ENCODE measurements at places on chromosomes 12 and 14.

GRCh38 chr14:80780500-80780899 lies 161.0 kb downstream of the CEP128 start:
- DNase-seq, result no peak

- DNase-seq, result no peak
Measured at GRCh38 chr12:8629486-8630033, 16.9 kb upstream of the AICDA start.

DNA sequence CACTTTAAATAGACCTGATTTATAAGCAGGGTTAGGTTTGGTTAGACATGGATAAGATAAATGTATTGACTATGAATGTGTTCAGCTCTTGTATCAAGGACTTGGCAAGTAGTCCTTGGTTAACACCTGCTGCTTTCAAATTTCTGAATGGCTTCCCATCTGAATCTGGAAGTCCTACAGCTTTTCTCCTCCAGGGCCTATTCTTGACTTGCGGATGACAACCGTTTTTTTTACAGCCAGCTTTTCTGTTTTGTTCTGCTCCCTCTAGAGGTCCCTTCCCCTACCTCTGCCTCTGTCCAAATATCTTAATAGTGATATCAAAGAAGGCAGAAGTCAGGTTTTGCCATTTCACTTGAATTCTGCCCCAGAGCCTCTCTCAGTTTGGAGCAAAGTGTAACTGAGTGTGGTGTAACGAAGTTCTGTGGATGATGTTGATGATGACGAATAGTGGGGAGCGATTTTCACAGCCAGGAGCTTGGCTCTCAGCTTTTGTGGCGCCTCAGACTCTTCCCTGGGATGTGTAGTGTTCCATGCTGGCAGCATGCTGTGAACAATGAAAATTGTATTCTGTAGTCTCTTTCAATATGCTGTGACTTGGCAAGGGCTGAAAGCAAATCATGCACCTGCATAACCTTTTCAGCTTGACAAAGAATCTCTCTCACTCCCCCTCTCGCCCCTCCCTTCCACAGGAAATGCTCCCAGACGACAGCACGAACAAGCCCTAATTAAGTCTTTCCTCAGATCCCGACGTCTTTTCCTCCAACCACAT lies 5.0 kb upstream of the SLC4A8 start:
- DNase-seq, result no peak

DNA sequence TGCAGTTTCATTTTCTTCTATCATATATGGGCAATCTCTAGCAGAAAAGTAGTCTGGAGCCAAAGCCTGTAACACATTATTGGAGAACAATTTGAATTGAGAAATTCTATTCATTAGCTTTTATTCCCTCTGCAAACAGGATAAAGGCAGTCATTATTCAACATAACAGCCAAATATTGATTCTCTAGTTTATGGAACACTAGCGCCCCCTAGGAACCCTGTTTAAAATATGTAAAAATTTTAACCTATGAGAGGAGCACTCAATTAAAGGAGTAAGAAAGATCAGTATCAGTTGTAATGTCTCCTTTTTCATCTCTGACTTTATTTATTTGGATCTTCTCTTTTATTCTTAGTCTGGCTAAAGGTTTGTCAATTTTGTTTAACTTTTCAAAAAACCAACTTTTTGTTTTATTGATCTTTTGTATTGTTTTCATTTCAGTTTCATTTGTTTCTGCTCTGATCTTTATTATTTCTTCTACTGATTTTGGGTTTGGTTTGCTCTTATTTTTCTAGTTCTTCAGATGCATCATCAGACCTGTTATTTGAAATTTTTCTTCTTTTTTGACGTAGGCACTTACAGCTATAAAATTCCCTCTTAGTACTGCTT lies 4.8 kb upstream of the LMNTD1 start:
- DNase-seq, result peak; percentile 48

- no peak for DNase-seq
Measured at GRCh38 chr12:107612508-107612907, 73.1 kb upstream of the PWP1 start.

DNA sequence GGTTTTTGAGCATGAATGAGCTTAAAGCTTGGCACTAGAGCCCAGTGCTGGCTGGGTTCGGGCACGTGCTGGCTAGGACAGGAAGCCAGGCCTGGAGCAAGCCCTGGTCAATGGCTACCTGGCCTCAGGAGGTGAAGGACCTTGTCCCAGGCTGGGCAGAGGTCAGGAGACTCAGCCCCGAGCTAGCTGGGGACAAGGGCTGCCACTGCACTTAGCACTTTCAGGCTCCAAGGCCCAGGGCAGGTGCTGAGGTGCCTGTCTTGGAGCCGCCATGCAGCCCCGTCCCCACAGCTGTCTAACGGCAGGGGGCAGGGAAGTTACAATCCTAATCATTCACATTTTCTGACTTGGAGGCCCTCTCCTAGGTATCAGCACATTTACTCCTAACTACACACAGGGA lies 4.3 kb upstream of the AQP6 start:
- DNase-seq, result no peak

DNA sequence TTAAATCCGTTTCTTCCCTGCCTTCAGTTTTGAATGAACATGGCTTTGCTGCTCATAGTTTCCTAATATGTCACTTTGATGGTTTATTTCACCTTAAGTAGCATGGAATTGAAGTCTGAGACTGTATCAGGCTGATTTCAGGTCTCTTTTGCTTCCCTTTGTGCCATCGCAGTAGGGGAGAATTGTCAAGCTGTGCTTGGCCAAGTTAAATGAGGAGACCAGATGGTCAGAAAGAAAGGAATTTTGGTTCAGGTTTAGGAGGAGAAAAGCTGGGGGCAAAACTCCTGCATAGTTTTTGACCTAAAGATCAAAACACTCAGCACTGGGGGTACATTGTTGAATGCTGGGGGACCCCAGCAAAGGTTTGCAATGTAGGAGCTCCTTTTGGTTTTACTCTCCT lies 398.4 kb downstream of the NUAK1 start:
- peak; percentile 43 for DNase-seq

DNA sequence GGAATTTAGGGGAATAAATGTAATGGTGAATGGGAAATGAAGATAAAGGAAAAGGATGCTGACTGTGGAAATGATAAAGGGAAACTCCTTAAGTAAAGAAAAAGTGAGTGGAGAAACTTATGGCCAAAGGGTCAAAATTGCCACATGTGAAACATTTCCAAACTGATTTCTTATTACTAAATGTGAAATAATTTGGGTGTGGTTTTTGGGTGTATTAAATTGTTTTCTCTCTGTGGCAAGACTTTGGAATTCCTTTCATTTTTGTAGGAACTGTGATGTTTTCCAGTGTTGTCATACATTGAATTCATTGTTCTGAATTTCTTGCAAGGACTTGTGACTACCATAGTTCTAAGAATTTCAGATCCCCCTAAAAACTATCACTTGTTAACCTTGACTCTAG lies 1891.5 kb upstream of the SEL1L start:
- no peak for DNase-seq

- peak; percentile 30 for DNase-seq
Measured at GRCh38 chr12:132554845-132555630, 55.3 kb downstream of the LRCOL1 start.

GRCh38 chr14:86143248-86143647 lies 613.3 kb downstream of the FLRT2 start:
- no peak for DNase-seq

GRCh38 chr12:55250944-55251343 lies 6.5 kb downstream of the OR6C74 start:
- no peak for DNase-seq

DNA sequence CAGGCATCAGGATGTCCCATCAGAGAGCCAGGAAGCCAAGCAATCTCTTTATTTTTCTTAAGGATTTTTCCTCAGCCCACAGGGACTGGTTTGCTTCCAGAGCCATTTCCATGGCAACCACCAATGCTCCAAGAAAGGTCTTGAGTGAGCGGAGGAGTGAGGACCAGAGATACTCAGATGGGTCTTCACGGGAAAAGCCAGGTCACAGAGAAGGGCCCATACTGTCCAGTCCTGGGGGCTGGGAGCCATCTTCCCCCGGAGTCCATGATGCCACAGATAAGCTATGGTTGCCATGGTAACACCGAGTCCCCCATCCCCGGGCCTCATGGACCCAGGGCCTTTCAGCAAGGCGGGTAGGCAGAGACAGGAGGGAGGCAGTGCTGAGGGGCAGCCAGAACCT lies 28.6 kb downstream of the CMKLR1 start:
- peak; percentile 91 for DNase-seq

- peak; percentile 49 for DNase-seq
Measured at GRCh38 chr12:42958291-42958674, 368.7 kb upstream of the PRICKLE1 start.

DNA sequence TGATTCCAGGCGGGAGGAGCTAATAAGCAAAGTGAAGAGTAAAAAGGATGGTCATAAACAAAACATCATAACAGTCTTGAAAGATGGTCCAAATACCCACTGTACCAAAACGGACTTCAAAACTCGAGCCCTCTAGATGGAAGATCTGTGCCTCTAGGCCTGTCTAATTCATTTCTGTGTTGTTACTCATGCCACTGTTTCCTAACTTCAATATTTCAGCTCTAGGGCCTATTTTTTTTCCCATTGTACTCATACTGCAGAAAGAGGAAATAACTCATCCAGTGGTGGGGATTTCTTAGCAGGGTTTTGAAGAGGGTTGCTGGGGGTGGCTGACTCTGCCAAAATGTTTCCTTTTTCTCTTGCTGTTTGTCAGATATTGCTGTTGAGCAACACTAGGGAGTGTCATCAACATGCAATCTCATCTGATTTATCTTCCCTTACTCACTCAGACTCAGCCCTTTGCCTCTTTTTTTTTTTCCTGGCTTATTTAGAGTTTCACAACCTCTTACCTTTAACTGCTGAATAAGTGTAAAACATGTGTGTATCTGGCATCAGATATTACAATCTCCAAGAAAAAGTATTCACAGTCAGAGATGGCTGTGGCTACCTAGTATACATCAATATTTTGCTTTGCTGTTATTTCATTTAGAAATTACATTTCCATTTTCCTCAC lies 189.6 kb downstream of the DUSP6 start:
- peak; percentile 89 for DNase-seq

DNA sequence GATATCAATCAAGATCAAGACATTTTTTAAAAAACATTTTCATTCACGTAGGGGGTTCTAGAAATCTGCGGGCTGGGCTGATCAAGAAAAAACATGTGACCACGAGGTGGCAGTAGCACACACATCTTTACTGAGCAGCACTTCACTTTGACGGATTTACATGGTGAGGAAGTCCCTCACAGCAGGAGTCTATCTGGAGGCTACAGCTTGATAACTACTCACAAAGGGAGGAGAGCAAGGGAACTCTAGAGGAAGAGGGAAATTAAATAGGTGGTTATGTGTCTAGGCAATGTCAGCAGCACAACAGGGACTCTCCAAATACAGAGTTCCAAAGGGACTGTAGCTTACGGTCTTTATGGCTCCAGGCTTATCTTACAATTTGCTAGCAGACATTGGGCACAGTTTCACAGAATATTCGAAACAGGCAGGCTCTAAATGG lies 248.1 kb downstream of the DPY19L2 start:
- DNase-seq, result peak; percentile 11

DNA sequence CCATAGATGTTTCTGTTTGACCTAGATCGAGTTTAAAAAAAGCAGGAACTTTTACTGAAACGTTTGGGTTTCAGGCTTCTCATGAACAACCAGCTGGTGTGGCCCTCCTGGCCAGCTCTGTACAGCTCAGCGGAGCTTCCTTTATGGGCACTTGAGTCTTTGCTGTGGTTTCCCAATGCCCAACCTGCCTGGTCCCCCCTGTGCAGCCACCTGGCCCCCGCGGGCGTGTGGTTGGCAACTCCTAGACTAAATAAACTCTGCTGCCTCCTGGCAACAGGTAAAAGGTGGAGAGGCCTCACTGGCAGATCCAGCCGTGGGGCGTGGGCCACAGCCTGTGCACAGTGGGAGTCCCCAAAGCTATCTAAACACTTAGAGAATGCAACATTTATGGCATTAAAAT lies 38.7 kb downstream of the ADGRD1 start:
- DNase-seq, result no peak

- DNase-seq, result peak; percentile 65
Measured at GRCh38 chr14:76844223-76844622, 18.0 kb downstream of the LRRC74A start.

DNA sequence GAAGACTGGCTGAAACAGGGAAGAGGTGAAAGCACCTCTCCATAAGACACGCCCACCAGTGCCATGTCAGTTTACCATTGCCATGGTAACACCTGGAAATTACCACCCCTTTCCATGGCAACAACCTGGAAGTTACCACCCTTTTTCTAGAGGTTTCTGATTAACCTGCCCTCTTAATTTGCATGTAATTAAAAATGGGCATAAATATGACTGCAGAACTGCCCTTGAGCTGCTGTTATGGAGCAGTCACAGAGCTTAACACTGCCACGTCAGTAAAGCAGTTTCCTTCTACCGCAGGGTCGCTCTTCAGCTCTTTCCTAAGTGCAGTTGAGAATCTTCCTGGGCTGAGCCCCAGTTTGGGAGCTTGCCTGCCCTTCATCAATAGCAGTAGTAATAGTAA lies 55.2 kb downstream of the RASSF3 start:
- DNase-seq, result peak; percentile 53

GRCh38 chr12:113088971-113089756 lies 32.6 kb downstream of the DTX1 start:
- DNase-seq, result no peak

GRCh38 chr12:71938728-71939385 lies at the start of gene TPH2:
TPH2 (plus strand) TSS chr12:71938845; CDS start chr12:71938987, 142 bp downstream.
- peak; percentile 74 for DNase-seq

DNA sequence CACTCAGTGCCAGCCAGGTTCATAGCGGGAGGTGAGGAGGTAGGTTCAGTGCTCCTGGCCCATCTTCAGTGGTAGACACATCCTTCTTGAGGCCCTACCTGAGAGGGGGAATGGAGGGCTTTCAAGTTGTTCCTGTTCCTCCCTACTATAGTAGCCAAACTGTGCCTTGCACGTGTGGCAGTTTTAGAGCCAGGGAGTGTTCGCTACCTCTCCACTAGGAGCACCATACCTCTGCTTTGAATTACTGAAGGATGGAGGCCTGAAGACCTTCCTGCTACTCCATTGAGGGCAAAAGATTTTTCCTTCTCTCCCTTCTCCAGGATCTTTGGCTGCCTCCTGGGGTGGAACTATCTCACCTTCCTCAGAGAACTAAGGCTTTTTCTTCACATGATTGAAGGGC lies 5.9 kb upstream of the ALG10 start:
- no peak for DNase-seq

- no peak for DNase-seq
Measured at GRCh38 chr12:32423559-32423958, 24.2 kb downstream of the FGD4 start.

DNA sequence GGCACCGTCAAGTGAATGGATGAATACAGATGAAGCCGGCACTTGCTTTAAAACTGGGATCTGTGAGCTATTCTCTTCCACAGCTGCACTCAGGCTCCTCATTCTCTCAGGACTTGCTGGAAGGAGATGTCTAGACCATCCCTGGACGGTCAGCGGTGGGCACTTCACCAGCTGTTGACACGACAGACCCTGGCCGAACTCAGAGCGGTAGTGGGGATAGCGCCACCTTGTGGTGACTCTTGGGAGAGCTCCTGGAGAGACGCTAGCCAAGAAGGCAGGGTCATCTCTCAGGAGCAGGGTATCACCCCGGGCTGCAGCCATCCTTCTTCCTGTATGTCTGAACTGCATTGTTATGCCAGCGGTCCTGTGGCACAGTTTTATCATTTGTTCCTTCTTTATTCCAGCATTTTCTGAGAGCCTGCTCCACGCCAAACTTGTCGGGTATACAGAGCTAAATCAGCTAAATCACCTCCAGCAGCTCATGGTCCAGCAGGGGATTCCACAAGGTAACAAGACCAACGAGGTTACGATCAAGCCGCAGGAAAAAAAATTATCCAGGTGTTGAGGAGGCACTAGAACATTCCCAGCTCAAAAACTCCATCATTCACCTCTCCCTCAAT lies 10.0 kb downstream of the WNT1 start:
- DNase-seq, result peak; percentile 46

All from muscle of leg (tissue), 16 donors.